ENCODE measurements at places on chromosomes 6 and 20. TPM values are rescaled to one million over a fixed set of nuclear protein-coding genes. Genes with fewer than 3 reads are reported as not detected.

Gene SOX18
- total RNA-seq, result 36.8 TPM

Gene HSPA12B
- total RNA-seq, result 16.2 TPM

Gene GSTA4
- total RNA-seq, result 8.0 TPM

Gene TASP1
- total RNA-seq, result 5.0 TPM

DNA sequence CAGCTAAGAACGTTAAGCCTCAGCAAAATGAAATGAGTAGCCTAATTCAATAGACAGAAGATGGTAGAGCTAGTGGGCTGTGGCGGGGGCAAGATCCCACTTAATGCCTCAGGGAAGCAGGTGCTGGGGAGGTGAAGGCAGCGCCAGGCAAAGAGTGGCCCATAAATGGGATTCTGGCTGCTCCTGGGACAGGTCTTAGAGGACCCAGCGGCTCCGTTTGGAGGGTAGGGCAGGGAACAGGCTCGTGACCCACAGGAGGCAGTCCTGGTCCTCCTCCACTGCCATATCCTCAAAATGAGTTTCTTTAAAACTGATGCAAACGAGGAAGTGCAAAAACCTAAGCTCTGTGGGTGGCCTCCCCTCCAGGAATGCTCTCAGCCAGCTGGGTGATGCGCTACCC, 32.7 kb downstream of the SAYSD1 start:
- DNase-seq, result no peak

GRCh38 chr20:37990571-37991151, 42.6 kb downstream of the TTI1 start:
- peak; percentile 82 for DNase-seq
